Glutamatergic neuron (in vitro differentiated cells): ENCODE measurements at places on chromosomes 12 and 14.
A peak's percentile ranks its signal among the peaks of the same experiment; 100 is the strongest.

DNA sequence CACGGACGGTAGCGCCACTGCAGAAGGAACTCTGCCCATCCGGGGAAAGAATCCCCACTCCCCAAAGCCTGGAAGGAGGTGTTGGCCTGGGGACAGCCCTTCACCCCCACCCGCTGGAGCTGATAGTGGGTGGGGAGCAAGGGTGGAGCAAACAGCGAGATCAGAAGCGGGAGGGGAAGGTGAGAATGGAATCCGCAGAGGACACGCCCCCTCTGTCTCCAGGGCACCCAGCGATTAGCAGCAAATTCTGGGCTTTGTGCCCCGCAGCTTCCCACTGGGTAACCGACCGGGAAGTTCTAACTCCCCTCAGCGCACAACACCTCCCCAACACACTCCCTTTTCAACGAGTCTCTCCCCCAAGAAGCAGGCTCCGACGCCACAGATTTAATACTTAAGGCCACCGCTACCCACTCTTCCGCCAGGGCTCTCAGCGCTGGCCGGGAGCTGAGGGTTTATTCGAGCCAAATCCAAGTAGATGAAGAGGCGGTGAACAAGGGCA, 1.4 kb downstream of the SLC25A29 start:
- no peak for DNase-seq

DNA sequence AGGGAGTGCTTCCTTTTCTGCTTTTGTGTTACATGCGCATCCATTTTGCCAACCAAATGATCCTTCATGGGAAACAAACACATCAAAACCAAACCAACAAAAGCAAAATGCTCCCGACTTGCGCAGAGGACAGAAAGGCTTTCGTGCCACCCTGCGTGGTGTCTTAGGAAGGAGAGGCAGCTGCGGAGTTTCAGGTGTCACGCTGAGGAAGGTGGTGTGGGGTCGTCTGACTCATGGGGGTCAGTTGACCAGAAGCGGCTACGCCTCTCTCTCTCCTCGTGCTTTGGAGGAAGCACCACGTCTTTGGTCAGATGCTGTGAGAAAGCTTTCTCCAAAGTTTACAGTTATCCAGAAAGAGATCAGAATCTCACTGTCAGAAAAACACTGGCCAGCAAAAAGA, 7.9 kb downstream of the EMP1 start:
- no peak for DNase-seq

GRCh38 chr12:54933376-54933775, 51.2 kb downstream of the TESPA1 start:
- no peak for DNase-seq

GRCh38 chr14:92308716-92309115, 14.2 kb upstream of the SLC24A4 start:
- no peak for DNase-seq

- DNase-seq = no peak
These were observed 2.8 kb downstream of the SYNDIG1L start for GRCh38 chr14:74423246-74423645.

DNA sequence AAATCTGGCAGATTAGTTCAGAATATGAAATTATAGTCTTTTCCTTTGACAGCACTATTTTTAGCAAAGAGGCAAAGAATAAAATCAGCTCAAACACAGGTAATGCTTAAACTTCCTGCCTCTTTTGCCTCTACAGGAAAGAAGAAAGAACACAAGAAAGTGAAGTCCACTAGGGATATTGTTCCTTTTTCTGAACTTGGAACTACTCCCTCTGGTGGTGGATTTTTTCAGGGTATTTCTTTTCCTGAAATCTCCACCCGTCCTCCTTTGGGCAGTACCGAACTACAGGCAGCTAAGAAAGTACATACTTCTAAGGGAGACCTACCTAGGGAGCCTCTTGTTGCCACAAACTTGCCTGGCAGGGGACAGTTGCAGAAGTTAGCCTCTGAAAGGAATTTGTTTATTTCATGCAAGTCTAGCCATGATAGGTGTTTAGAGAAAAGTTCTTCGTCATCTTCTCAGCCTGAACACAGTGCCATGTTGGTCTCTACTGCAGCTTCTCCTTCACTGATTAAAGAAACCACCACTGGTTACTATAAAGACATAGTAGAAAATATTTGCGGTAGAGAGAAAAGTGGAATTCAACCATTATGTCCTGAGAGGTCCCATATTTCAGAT, 17.4 kb downstream of the TMPO start:
- no peak for DNase-seq

DNA sequence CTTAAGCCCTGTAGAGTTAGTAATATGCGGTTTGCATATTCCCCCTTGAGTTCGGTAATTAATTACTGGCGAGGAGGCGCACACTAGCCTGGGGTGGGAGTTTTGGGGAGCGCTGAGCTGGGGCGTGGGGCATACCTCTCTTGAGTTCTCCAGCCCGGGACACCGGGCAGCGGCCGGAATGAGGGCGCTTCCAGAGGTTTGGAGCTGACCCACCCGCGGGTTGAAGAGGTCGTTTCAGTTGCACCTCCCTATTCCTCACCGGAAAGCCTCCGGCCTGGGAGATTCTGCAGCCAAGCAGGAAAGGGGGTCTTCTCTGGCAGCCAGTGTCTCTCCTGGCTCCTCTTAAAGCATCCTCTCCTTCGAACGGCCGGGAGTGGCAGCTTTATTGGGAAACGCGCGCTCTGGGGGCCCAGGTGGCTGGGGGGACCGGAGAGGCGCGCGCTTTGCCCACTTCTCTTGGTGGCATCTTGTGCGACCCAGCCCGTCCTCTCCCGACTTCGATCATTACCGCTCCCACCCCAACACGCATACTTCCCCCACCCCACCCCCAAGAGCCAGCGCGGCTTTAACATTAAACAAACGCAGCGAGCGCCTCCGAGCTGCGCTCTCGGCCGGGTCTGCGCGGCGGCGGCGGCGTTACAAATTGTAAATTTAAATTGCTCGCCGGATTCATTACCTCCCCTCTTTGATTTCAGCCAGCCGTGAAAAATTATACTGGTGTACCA, 3.9 kb upstream of the LHX5 start:
- peak; percentile 24 for DNase-seq

GRCh38 chr12:107091989-107092641, 1.2 kb downstream of the CRY1 start:
- DNase-seq = no peak

DNA sequence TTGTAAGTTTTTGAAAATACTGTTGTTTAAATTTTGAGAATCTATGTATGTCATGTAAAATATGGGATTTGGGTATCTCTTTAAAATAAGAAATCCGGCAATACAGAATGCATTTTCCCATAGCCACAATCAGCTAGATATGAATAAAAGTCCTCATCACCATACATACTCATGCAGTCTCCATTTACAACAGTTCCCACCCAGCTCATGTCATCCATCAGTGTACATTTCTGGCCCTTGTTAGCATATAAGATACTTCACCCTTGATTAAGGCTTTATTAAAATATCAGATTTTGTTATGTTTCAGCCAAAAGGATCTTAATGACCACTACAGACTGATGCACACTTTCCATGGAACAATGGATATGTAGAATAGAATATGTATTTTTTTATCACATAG, 218.0 kb downstream of the DPY19L2 start:
- no peak for DNase-seq

DNA sequence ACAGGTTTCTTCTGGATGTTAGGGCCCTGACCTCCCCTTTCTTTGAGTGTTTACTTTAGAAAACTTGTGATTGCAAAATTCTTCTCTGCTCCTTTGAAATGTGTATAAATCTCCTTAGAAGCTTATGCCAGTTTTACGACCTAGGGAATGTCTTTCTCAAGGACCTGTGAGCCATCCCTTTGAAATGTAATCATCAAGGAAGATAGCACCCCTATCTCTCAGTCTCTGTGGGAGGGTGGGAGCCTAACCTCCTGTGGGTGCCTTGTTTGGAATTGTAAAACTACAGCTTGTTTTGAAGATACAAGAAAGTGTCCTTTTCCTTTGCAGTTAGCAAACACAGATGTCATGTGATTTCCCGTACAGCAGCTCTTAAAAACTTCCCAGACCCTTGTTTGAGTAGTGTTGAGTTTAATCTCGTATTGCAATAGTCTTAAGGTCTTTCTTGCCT, 3.3 kb downstream of the OR10AD1 start:
- no peak for DNase-seq

DNA sequence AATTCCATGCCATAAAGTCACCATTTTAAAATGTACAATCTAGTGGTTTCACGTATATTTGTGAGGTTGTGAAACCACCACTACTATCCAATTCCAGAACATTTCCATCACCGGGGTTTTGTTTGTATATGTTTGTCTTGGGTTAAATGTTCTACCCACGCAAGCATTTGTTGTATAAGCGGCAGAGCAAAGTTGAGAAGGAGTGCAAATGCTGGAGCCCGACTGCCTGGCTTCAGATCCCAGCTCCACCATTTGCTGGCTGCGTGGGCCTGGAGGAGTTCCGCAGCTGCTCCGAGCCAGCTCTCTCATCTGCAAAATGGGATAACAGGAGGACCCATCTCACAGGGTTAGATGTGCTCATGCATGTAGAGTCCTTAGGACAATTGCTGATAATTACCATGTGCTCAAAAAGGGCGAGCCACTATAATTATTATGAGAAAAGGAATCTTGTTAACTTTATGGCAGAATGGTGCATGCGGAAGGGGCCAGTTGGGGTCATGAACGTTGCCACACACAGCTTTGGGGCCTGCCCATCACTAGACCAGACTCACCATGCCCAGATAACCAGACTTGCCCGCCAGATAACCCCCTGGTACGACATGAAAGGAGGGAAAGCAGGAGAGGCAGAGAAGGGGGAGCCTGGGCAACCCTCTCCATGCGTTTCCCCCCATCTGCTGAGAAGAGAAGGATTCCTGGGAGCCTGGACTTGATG, 6.4 kb downstream of the ACTN1 start:
- no peak for DNase-seq

DNA sequence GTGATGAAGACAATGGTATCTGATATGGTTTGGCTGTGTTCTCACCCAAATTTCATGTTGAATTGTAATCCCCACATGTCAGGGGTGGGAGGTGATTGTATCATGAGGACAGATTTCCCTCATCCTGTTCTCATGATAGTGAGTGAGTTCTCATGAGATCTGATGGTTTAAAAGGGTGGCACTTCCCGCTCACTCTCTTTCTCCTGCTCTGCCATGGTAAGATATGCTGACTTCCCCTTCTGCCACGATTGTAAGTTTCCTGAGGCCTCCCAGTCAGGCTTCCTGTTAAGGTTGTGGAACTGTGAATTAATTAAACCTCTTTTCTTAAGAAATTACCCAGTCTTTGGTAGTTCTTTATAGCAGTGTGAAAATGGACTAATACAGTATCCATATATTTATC, 25.6 kb upstream of the PTHLH start:
- DNase-seq = no peak

GRCh38 chr12:80709811-80710726, 2.6 kb downstream of the MYF6 start:
- peak; percentile 50 for DNase-seq

DNA sequence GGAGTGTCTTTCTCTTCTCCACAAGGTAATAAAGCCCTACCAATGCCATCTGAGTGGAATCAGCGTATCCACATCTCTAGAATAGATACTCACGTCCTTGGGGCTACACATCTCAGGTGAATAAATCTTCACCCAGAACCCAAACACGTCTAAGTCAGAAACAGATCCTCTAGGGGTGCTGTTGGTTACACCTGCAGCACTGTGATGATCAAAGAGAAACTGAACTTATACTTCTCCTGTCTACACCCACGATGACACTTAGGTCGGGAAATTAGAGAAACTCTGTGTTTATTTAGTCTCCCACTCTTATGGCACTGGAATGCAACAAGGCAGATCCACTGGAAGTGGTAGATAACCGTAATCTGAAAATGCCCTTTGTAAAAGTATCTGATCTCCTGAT, 46.2 kb downstream of the WIF1 start:
- DNase-seq = no peak

DNA sequence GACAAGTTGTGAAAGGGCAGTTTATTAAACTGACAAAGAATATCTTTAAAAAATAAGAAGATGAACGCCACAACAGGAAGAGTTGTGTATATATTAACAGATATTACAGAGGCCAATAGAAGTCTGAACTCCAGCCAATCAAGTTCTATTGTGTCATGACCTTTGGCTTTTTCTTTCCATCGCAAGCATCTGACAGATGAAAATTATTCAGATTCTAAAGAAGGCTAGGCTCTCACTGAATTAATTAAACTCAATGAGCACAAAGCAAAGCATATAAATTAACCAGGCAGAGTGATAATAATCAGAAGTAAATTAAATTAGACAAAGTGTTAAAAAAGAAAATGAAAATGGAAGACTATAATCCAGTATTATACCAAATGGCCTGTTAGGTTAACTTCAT, 62.0 kb upstream of the PYGL start:
- DNase-seq = no peak

DNA sequence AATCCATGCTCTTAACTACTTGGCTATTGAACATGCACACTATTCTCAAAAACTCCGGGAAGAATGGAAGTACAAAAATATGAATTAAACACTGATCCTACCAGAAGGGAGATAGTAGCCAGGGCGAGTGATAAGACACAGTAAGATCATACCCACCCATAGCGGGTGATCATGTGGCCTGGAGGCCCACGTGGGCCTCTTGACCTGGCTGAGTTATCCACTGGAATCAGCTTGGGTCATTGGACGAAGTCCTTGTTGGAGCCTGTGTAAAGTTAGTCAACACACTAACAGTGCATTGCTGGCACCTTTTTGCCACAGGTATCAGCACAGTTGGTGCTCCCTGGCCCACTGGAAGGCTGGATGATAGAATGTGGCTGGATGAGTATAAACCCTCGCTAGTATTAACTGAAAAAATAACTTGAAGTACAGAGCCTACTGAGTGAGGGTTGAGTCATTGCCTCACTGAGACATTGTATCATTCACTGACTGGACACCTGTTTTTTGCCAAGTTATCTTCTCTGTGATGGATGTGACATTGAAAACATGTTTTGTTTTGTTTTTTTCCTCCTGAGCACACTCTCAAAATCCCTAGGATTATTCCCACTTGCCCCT, 149.2 kb upstream of the FUT8 start:
- DNase-seq = no peak

- DNase-seq = no peak
These were observed 659.8 kb downstream of the DIO2 start for GRCh38 chr14:79551523-79551922.

DNA sequence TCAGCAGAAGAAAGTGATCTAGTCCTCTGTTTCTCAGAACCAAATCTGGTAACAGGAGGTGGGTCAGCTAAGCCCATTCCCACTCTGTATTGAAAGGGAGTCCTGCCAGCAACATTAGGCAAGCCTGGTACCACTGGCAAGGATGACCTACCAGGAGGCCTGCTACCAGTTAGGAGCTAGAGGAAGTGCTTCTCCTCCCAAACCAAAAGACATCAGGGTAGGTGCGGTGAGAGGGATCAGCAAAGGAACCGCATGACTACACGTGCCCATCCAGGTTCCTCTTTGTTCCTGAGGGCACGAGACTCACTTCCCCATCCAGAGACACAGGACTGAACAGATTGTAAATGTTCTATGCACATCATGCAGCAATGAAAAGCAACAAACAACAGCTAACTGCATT, 2.8 kb downstream of the KLRC4 start:
- no peak for DNase-seq

- no peak for DNase-seq
These were observed 10.1 kb upstream of the DCAF4 start for GRCh38 chr14:72916174-72916573.

DNA sequence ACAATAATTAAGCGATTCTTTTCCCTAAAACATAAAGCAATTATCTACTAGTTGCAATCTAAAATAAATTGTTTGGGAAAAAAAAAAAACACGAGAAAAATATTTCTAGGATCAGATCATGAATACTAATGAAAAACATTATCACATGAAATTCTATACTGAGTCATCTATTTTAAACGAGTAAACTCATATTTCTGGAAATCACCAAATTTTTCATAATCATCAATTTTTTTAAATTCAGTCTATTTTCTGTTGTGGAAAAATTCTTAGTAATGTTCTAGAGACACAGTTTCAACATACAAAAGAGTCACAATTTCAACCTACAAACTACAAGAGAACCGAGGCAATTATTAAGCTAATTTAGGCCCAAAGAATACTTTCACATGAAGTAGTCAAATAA, 245.6 kb upstream of the SOX5 start:
- no peak for DNase-seq
